ENCODE measurements at places on chromosomes 13 and 19.

DNA sequence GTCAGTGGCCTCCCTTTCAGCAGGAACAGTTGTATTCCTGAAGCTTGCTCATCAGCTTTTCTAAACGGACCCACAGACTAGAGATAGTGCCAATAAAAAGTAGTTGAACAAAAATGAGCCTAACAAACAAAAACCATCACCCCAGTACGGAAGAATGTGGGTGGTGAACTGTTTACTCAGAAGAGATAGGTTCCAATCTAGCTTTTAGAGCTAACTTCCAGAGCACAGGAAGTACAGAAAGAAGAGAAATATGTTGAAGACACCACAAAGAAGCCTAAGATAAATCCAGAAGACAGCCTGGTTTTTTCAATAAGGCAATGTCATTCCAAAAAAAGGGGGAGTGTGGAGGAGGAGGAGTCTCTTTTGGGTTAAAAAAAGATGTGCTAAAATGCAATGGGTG lies 2.8 kb upstream of the LMO7 start:
- H3K4me1 ChIP-seq: peaks cover 33% of the 10 kb centered on the region
- H3K27ac ChIP-seq: no peak overlapping the region
- no peak overlapping the region for H3K4me3 ChIP-seq

DNA sequence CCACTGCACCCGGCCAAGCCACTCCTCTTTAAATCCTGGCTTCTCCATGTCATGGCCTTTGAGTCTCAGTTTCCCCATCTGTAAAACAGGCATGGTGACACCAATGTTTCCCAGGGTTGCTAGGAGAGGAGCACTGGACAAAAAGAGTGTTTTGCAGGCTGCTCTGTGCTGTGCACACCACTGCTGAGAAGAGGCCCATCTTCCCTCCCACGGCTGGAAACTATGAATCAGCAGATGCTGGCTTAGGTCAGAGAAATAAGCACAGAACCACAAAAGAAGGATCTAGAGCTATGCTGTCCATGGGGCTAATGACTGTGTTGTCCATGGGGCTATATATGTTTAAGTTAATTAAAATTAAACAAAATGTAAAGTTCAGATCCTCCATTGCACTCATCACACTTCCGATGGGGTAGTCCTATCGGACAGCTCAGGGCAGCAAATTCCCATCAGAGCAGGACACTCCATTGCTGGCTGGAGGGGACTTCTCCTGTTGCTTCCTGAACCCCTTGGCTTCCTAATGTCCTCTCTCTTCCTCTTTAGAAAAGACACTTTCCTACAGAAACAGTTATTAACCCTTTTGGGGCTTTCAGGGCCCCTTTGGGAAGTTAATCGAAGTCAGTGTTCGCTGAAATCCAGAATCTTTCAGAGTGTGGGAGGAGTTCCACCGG lies 37.1 kb downstream of the TSHZ3 start:
- no peak for DNase-seq
- no peak overlapping the region for H3K27ac ChIP-seq
- H3K4me3 ChIP-seq: no peak overlapping the region
- H3K4me1 ChIP-seq: peaks cover 11% of the 10 kb centered on the region
- no peaks in the 10 kb centered on the region for H3K36me3 ChIP-seq

DNA sequence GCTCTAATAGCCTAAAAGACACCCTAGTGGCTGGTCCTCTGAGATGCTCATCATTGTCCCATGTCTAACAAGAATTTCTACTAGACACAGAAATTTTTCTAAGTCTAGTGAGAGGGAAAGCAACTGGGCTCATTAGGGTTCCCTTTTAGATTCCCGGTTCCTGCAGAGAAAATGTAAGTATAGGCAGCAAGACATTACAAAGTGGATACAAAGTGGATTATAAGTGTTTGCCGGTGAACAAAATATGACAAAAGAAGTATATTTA lies 20.8 kb upstream of the TMTC4 start:
- no peaks in the 10 kb centered on the region for H3K4me1 ChIP-seq
- no peak for DNase-seq
- H3K4me3 ChIP-seq: no peak overlapping the region
- no peaks in the 10 kb centered on the region for H3K36me3 ChIP-seq
- H3K27ac ChIP-seq: no peak overlapping the region

GRCh38 chr19:52896431-52897137 lies 851 bp downstream of the ZNF320 start:
- H3K4me3 ChIP-seq: peak overlapping the region; percentile 86
- peak; percentile 64 for DNase-seq
- H3K27me3 ChIP-seq: no peaks in the 10 kb centered on the region
- peak overlapping the region; percentile 95 for H3K27ac ChIP-seq
- peaks cover 15% of the 10 kb centered on the region for H3K4me1 ChIP-seq

DNA sequence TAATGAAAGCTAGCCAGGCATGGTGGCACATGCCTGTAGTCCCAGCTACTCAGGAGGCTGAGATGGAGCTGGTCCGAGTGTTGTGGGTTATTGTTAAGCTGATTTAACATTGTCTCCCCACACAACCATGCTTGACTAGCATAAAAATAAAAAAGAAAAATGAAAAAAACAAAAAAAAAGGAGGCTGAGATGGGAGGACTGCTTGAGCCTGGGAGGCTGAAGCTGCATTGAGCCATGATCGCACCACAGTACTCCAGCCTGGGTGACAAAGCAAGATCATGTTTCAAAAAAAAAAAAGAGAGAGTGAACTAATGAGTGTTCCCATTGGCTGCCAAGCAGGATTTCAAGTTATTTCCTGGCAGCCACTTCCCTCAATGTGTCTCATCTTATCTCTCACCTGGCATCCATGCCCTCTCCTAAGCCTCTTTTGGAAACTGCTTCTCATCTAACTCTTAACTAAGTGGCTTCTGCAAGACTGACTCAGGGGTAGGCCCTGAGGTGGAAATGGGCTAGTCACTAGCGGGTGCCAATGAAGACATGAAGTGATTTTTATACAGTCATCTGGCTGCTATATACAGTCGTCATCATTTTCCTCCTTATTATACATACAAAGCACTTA lies 4.9 kb downstream of the THAP8 start:
- H3K4me1 ChIP-seq: no peaks in the 10 kb centered on the region
- H3K4me3 ChIP-seq: no peak overlapping the region
- H3K27me3 ChIP-seq: no peaks in the 10 kb centered on the region
- DNase-seq: no peak
- H3K27ac ChIP-seq: no peak overlapping the region
- no peaks in the 10 kb centered on the region for H3K36me3 ChIP-seq

DNA sequence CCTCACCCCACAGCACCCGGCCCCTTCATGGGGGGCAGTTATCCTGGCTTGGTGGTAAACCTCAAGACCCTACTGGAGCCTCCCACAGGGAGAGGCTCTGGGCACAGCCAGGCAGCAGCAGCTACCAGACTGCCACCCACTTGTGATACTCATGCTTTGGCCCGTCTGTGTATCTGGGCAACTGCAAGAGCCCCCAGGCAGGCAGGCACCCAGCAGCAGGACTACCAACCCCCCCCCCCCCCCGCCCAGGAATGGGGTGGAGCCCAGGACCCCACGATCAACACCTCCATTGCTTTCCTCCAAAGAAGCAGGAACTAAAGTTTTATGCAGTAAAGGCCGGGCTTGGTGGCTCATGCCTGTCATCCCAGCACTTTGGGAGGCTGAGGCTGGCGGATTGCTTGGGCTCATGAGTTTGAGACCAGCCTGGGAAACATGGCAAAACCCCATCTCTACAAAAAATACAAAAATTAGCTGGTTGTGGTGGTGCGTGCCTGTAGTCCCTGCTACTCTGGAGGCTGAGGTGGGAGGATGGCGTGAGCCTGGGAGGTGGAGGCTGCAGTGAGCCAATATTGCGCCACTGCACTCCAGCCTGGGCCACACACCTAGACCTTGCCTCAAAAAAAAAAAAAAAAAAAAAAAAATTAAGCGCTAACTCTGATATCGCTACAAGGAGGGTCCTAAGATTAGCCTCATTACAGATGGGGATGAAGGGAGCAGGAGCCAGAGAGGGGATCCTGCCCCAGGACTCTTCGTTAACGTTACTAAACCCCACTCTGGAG lies 1.1 kb upstream of the LYL1 start:
- H3K4me3 ChIP-seq: peak overlapping the region; percentile 53
- H3K27me3 ChIP-seq: no peaks in the 10 kb centered on the region
- H3K27ac ChIP-seq: peak overlapping the region; percentile 71
- H3K36me3 ChIP-seq: peaks cover 7% of the 10 kb centered on the region

- no peaks in the 10 kb centered on the region for H3K27me3 ChIP-seq
- no peak for DNase-seq
- H3K4me3 ChIP-seq: no peak overlapping the region
- H3K4me1 ChIP-seq: peaks cover 28% of the 10 kb centered on the region
Observed at GRCh38 chr19:18675779-18676178, 7.7 kb upstream of the CRTC1 start.

- H3K36me3 ChIP-seq: no peaks in the 10 kb centered on the region
- no peak for DNase-seq
- no peaks in the 10 kb centered on the region for H3K4me1 ChIP-seq
- peaks cover 16% of the 10 kb centered on the region for H3K27me3 ChIP-seq
Observed at GRCh38 chr19:33756177-33756576, 40.5 kb upstream of the KCTD15 start.

GRCh38 chr19:6608940-6609339 lies 18.0 kb upstream of the CD70 start:
- no peak for DNase-seq
- no peaks in the 10 kb centered on the region for H3K36me3 ChIP-seq
- peaks cover 3% of the 10 kb centered on the region for H3K4me1 ChIP-seq
- peaks cover 9% of the 10 kb centered on the region for H3K27me3 ChIP-seq
- no peak overlapping the region for H3K27ac ChIP-seq

Measured in suprapubic skin (tissue), 4 donors.